ENCODE measurements at places on chromosomes 1 and 21.

DNA sequence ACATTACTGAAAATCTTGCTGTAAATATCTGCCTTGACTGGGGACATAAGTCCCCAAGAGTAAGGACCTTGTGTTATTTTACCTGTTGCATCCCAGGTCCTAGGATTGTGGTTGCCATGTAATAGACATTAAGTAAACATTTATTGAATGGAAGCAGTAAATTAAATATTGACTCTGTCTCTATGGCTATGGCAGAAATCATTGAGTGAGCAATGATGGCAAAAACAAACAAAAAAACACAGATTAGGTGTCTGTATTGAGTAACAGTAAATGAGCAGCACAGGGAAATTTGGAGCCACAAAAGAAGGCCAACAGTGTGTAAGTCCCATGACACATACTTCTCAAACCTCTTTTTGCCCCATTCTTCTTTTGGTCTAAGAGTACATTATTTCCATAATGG lies 240.4 kb downstream of the NFIA start:
- DNase-seq: no peak

DNA sequence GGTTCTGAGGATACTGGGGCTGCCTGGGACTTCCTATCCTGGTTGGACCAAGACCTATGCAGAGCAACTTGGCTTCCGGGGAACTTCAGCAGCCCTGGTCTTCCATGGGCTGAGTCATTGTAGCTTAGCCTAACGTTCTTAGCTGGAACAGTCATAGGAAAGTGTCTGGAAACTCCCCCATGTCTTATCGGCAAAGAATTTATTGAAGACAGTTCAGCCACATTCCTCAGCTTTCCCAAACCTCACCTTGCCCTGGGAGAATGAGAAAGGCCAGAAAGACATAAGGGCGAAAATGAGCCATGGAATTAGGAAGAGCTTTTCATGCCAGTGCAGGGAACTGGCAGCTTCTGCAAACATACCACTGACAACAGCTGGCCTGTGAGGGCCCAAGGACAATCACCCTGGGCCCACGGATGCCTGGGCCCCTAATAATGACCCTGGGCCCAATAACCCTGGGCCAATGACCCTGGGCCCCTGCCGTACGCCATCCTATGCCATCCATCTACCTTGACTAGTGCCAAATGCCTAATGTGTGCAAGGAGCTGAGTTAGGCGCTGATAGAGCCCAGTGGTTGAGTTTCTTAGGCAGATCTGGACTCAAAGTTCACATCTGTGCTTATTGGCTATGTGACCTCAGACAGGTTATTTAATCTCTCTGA lies 114.4 kb upstream of the GADD45A start:
- no peak for DNase-seq

DNA sequence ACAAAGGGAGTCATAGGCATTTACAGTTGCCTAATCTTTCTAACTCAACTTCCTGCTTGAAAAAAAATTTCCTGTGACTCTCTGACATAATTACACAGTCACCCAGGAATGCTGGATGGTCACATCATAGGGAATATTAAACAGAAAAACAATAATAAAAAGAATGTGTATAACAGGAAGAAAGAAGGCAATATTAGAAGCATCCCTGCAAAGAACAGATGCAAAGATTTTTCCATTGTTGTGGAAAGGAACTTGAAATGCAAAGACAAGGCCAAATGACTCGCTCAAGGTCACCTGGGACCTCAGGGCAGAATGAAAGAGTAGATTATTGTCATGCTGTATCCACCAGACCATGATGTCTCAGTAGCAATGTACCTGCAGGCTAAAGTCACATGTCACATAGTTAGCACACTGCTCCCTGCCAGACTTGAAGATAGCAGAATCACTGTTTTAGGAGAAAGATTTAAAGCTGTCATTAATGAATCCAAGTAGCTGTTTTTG lies 184.3 kb downstream of the CYYR1 start:
- DNase-seq: no peak

GRCh38 chr1:10507111-10507879 lies 32.5 kb downstream of the PEX14 start:
- DNase-seq: peak; percentile 38

DNA sequence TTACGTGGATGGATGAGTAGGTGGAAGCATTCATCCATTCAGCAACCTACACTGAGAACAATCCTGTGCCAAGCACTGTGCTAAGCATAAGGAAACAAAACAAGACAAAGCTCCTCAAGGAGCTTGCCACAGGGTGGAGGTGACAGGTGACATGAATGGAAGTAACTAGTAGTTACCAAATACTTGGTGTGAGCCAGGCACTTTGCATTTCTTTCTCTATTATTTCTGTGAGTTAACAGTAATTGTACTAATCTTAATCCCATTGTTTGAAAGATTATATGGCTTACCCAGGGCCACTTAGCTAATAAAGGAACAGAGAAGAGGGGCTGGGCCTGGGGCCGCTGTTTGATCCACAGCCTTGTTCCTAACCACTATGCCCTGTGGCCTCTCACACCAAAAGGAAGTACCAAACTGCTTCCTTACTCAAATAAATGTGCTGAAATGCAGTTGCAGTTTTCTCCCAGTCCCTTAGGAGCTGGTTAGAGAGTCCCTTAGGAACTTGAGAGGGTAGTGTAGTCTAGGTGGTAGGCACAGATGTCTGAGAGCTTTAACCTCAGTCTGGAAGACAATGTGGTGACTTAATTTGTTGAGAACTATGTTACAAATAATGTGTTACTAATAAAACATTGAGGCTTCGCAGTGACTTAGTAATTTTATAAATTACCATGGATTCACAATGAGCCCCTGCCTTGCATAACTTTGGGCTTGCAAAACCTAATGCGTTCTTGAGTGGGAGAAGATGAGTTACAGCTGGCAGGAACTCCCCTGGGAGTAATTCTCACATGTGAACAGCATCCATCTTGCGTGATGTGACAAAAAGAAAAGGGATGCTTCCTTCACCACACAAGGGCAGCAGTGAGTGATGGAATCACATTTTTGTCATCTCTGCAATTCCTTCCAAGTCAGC lies 69.8 kb downstream of the MPZL1 start:
- DNase-seq: no peak

DNA sequence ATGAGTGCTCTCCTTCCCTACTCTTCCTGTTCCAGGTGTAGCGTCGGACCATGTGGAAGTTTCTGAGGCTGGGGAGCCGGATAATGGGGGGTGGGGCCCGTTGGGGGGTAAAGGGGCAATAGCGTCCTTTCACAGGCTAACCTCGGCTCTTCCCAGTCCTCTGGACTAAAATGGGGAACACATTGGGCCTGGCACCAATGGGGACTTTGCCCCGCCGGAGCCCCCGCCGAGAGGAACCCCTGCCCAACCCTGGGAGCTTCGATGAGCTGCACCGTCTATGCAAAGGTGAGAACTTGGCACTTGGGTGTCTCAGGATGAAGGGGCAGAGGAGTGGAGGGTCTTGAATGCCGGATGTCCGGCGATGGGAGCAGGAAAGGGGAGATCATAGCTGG lies 456 bp downstream of the TOMM40L start:
- DNase-seq: no peak

DNA sequence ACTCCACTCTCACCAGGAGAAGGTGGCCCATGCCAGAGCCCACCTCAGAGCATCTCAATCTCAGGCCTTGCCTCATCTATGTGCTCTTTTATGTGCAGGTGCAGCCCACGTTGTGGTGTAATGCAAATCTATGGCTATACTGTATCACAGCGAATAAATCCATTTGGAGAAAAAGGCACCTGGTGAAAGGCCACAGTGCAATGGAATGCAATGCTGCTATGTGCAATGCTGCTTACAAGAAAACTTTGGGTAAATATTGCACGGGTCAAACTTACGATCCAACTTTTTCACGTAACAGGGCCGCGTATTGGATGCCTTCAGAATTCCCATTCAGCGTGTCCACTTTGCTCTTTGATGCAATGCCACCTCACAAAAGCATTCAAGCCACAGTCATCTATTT lies 13.5 kb downstream of the ZBTB18 start:
- DNase-seq: no peak

DNA sequence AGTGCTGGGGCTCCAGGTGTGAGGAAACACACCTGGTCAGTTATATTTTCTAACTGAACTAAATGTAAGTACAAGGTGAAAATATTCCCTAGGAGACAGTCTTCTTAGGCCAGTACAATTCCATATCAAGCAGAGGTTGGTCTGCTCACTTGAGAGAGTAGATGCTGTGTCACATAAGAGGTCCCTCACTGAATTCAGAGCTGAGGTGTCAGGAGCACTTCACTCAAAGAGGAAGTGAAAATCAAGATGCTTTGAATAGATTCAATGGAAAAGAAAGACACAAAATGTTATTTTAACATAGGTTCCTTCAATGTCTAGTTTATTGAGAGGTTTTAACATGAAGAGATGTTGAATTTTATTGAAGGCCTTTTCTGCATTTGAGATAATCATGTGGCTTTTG lies 4.3 kb upstream of the FCRL3 start:
- DNase-seq: no peak

DNA sequence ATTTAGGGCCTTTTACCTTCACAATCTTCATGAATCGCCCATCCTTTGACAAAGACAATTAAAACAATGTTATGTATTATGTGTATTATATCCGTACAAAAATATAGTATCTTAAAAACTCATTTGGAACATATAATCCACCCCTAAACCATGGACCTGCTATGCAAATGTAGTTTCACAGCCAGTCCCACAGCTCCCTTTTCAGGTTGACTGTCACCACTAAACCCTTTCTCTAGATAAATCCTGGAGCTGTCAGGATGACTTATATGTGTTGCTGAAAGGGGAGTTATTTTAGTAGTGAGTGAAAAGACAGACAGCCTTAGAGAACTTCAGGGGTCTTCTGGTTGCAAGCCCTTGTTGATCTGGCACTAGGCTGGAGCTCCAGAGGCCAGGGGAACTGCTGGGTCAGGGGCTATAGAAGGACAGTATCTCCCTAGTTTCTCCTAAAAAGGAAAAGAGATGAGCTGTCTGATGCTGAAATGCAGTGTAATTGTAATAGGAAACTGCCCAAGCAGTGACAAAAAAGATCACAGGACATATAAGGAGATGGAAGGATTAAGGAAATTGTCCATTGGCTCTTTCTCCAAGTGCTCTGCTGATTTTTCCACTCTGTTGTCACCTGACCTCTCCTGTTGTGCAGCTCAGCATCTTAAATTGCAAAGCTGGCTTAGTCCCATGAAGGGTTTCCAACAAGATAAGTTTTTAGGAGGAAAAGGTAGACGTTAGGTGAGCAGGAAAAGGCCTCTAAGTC lies 127.7 kb downstream of the S1PR1 start:
- DNase-seq: no peak

DNA sequence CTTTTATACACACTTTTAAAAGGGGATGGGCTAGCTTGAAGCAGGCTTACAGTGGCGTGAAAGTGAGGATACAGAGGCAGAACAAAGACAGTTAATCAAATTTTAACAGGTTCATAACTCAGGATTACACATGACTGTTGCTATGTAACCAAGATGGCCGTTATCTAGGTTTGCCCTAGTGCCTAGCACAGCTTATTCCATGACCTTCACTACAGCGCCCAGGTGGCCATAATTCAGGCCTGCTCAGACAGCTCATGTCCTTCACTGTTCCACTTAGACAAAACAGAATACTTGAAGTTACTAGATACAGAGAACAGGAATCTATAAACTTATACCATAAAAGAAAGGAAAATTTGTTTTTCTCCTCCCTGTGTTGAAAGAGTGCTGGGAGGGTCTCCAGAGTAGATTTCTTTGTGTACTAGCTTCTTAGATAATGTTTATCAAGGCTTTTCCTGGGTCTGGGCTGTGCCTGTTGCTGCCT lies 6.2 kb upstream of the SPRR2F start:
- no peak for DNase-seq

DNA sequence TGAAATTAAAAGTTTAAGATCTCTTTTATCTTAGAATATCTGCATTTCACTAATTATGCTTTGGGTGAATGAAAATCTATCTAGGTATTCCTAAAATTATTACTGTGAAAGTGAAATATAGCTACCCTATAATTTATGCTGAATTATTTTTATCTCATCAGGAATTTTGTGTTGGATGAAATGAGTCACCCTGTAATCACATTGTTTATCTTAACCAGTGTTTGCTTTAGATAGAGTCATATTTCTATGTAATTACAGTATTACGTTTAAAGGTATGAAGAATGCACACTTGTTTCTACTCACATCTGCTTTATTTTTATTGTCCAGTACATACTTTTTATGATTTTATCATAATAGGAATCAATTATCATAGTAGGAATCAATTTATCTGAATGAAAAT lies 249.2 kb downstream of the NCAM2 start:
- no peak for DNase-seq

DNA sequence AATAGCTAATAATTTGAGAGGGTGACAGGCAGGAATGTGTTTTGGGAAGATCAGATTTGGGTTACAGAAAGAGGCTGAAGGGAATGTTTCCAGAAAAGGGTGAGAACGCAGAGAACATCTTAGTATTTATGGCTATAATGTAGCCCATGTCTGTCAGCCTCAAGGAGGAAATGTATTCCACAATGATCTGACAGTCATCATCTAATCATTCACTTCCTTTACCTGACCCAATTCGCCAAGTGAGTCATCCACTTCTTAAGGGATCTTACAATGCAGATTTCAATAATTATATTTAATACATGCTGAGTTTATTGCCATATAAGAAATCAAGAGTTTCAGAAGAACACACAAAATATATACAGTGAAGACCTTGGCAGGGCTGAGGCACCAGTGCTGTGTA lies 10.8 kb downstream of the TRIM45 start:
- no peak for DNase-seq

DNA sequence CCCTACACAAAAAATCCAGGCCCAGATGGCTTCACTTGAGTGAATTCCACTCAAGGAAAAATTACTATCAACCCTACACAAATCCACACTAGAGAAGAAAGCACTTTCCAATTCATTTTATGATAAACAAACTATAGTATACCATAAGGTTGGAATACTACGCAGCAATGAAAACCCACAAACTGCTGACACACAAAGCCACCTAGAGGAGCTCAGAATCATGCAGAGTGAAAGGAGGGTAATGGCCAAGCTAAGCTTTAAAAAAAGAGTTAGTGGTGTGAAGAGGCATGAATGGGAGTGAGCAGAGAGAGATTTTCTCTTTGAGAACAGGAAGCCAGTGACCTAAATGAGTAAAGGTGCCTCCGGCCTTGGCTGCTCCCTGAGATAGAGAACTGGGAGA lies 93.7 kb downstream of the DHRS3 start:
- DNase-seq: no peak

DNA sequence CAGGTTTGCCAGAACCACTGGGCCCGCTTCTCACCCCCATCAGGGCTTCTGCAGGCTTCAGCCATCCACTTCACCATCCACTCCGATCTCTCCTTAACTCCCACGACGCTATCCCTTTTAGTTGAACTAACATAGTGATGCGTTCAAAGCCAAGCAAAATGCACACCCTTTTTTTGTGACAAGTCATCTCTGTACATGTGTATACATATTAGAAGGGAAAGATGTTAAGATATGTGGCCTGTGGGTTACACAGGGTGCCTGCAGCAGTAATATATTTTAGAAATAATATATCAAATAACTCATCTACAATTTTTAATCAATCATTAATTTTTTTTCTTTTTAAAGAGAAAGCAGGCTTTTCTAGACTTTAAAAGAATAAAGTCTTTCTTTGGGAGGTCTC lies 114.6 kb downstream of the NBPF12 start:
- DNase-seq: no peak
